Ureter (tissue), 1 donor: ENCODE measurements at places on chromosomes 4 and X.

- no peak for DNase-seq
Measured at GRCh38 chr4:93501244-93501643, 327.3 kb upstream of the ATOH1 start.

DNA sequence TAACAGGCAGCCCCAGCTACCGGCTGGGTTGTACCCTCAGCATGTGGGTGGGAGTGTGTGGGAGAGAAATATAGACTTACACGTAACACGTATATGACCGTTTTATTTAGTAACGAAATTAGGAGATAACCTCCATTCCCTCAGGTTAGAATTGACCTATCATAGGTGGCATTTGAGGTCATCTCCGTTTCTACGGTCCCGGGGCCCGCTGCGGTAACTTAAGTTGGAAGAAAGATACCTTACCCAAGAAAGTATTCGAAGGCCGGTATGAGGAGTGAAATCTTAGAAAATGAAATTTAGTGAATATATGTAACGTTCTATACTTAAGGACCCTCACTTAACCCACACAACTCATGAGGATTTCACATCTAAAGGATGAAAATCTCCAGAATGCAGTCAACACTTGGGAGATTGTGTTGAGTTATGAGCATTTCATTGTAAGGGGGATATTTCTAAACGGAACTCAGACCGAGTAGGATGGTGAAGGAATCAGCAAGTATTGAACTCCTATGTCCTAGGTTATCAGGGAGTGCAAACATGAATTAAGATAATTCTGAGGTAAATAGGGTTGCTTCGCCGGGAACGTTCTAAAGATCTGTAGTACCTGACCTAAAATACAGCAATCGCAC, 891 bp downstream of the CISD2 start:
- DNase-seq, result no peak

DNA sequence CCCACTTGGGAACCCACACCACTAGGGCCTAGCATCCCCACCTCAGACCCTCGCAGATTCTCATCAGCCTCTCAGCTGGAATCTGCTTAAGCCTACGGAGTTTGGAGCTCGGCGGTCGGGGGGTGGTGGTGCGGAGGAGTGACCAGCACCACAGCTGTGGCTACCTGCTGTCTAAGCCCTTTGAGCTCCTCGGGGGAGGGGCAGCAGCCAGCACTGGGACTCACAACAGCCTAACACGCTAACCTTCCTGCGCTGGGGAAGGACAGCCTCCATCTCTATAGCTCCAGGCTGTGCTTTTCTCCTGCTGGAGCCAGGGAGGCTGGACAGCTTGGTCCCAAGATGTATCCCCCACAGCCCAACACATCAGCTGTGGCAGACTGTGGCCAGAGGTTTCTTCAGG, 281.5 kb downstream of the USP46 start:
- DNase-seq, result no peak

GRCh38 chr4:5683566-5683965, 24.8 kb downstream of the EVC2 start:
- DNase-seq, result no peak

- no peak for DNase-seq
Measured at GRCh38 chr4:102733084-102733483, 27.7 kb downstream of the MANBA start.

- DNase-seq, result no peak
Measured at GRCh38 chr4:180947425-180947824, 1295.8 kb upstream of the TENM3 start.

GRCh38 chr4:163920426-163920825, 425.9 kb downstream of the TMA16 start:
- no peak for DNase-seq

DNA sequence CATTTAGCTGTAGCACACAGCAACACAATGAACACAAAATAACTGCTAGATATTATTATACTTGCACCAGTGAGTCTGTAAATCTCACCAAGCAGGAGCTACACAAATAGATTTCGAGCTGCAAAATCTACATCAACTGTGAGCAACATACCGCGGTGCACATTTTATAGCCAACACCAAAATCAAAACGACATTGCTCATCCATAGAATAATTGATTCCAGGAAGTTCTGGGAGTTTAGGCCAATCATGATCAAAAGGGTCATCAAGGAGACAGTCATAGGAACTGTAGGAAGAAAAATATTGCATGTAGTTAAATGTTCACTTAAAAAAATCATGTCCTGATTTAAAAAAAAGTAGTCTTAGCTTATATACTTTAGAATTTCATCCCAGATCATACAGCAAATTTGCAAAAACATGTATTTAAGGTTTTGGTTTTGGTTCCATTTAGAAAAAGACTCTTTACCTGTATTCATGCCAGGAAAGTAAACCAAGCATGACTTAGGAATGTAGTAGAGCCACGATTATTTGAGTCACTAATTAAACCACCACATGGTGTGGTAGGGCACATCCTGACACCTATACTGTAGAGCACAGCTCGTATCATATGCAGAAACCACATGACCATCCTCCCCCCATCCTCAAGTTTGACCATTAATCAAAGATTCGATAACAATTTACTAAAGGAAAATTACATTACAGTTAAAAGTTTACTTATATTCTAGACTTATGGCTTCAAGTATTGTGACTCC, 250.4 kb downstream of the ADAMTS3 start:
- DNase-seq, result no peak

GRCh38 chrX:17298564-17298963, 76.4 kb upstream of the NHS start:
- no peak for DNase-seq

GRCh38 chr4:153486281-153487151, 20.4 kb downstream of the TMEM131L start:
- no peak for DNase-seq

GRCh38 chrX:15438332-15438731, 54.1 kb upstream of the VEGFD start:
- no peak for DNase-seq

- no peak for DNase-seq
Measured at GRCh38 chr4:187236209-187236890, 512.7 kb upstream of the FAT1 start.

DNA sequence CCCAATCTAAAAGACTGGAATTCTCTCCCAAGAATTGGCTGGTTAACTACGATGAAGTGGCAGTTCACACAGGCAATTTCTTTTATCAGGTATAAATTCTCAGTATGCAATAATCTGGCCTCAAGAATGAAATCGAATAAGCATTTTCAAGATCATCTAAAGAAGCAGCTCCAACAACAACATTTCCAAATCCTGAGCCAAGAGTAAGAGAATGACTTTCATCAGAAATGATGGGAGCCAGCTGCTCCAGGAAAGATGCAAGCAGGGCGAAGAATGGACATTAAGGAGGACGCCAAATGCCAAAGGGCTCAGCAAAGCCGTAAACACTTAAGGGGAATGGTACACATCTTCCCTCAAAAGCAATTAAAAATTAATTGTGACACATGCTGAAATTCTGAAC, 12.0 kb downstream of the ADAMTS3 start:
- no peak for DNase-seq

GRCh38 chr4:116499-116898, 7.8 kb upstream of the ZNF718 start:
- DNase-seq, result no peak

DNA sequence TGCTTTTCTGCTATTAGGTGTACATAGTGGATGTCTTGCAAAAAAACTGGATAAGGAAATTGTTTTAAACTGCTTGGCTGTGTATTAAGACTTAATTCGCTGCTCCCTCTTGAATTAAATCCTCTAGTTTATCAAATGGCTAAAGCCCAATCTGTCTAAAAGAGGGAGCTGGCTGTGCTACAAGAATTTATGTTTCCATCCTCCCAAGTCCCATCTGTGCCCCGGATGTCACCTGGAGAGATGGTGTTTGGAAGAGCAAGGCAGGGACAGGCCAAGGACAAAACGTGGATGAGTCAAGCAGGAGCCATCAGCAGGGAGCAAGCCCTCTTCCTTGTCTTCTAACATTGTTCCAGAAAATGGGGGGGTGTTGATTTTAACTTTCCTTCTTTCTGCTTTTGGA, 171.3 kb upstream of the LCORL start:
- no peak for DNase-seq

DNA sequence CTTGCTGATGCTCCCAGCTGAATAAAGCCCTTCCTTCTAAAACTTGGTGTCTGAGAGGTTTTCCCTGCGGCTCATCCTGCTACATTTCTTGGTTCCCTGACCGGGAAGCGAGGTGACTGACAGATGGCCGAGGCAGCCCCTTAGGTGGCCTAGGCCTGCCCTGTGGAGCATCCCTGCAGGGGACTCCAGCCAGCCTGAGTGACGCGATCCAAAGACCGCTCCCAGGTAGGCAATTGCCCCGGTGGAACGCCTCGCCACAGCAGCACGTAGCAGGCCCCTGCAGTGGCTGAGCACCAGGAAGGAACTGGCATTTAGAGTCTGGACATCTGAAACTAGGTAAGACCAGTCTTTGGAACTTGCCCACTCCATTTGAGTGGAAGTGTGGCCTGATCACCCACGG, 139.6 kb downstream of the RELL1 start:
- DNase-seq, result no peak

- DNase-seq, result no peak
Measured at GRCh38 chr4:23269566-23269965, 576.8 kb downstream of the GBA3 start.

DNA sequence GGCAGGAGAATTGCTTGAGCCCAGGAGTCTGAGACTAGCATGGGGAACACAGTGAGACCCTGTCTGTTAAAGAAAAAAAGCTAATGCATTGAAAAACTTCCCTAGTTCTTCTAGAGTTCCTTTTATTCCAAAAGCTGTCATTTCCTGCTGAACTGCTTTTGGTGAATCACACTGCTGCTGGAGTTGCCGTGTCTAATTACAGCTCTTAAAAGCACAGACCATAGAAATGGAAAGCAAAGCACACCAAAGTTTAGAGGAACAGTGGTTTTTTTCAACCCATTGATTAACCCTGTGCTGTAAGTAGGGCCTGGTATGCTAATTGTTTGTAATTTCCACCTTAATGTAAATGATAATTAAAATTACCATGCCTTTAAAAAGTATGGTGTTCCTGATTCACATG, 52.4 kb downstream of the SEPTIN11 start:
- DNase-seq, result no peak

GRCh38 chr4:189988877-189989431, 38.1 kb downstream of the FRG2 start:
- no peak for DNase-seq

GRCh38 chr4:112270051-112270450, 15.7 kb downstream of the TIFA start:
- DNase-seq, result no peak

- no peak for DNase-seq
Measured at GRCh38 chr4:183828839-183829238, 76.3 kb upstream of the STOX2 start.

DNA sequence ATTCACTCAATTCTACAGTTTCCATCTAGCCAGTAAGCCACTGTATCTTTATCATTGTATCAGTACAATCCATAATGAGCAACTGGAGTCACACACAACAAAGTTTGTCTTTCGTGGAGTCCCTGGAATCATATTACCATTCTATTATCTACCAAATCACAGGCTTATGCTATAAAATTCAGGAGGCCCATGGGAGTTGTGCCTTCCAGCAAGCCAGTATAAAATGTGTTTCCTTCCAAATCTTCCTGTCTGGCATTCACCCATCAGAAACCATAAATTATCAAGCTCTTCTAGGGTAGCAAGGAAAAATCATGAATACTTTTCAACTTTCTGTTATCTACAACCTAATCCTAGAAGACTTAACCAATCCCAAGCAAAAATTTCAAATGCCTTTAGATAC, 1383.3 kb upstream of the PCDH7 start:
- no peak for DNase-seq

- DNase-seq, result no peak
Measured at GRCh38 chr4:25160714-25161592, 704 bp upstream of the SEPSECS start.

- no peak for DNase-seq
Measured at GRCh38 chr4:183185559-183185958, 86.5 kb downstream of the WWC2 start.

- DNase-seq, result no peak
Measured at GRCh38 chrX:21700967-21701366, 42.8 kb upstream of the KLHL34 start.

DNA sequence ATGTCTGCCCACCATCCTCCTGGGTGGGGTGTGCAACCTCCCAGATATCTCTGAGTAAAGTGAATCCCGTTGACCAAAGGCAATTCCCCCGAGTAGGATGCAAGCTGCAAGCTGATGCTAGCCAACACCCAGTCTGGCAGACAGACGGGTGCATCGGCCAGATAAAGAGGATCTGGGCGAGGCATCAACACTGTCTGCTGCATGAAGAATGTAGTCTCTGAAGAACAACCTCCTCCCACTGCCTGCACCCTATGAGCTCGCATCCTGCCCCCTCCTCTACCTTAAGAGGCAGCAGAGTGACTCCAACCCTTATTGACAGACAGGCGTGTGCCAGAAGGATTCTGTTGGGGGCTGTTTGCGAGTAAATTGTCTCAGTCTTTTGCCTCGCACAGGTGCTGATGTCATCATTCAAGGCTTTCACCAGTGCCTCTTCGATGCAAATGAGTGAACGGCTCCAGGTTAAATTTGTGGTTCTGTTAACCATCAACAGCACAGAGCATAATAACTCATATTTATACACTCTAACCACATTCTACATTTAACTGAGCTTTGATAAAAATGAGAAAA, 546.9 kb downstream of the BCOR start:
- no peak for DNase-seq

GRCh38 chr4:85701861-85702321, 226.9 kb downstream of the ARHGAP24 start:
- DNase-seq, result no peak

GRCh38 chr4:16721613-16722291, 176.7 kb downstream of the LDB2 start:
- DNase-seq, result no peak

GRCh38 chr4:146155152-146155724, 20.3 kb upstream of the LSM6 start:
- no peak for DNase-seq

DNA sequence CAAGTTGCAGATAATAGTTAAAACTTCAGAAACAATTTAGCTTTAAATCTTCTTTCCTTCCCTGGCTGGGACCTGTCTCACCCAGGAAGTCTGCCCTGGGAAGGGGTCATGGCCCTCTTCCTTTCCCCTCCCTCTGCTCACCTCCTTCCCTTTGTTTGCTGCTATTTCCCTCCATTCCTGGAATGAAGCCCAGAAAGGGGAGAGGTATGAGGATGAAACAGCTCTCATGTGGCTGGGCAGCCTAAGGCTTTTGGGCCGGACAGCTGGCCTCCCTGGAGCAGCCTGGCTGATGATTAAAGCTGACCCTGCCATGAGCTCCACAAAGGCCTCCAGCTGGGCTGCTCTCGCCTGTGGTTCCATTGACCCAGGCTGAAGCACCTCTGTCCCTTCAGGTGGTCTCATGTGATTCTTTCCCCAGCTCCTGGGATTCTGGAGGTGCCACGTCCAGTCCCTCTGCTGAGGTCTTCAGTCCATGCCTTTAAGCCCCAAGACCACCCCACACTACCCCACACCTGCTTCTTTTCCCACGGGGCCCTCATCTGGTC, 202.1 kb downstream of the PTTG2 start:
- DNase-seq, result no peak
